ENCODE measurements at places on chromosomes 6 and 20.

DNA sequence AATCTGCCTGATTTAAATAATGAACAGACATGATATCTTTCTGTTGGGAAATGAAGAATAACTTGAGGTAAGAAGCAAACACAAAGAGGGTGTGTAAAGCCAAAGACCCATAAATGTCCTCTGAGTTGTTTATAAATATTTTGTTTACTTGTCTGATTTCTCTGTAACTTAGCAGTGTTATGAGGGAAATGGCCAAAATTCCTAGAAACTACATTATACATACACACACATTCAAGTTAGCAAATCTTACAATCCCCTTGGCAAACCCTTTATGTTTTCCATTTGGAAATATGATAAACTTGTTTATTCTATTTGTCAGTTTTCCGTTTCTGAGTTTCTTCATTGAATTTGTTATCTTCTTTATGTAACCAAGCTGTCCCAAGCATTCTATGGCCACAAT is 81.4 kb upstream of the TCF21 start:
- DNase-seq: no peak

DNA sequence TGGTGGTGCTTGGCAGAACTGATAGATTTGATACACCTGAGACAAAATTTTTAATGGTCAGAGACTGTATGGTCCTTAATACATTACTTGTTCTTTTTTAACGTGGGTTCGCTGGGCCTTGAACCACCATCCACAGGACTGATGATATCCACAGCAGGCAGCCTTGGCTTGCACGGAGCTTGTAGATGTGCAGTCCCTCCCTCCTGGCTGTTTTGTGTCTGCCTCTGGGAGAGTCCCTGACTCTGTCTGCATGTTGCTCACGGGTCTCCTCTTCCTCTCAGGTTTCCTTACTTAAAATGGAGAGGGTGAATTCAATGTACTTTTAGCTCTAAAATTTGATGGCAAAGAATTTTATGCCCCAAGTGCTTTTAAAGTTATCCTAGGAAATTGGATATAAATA is 17.5 kb downstream of the KIF25 start:
- DNase-seq: no peak

DNA sequence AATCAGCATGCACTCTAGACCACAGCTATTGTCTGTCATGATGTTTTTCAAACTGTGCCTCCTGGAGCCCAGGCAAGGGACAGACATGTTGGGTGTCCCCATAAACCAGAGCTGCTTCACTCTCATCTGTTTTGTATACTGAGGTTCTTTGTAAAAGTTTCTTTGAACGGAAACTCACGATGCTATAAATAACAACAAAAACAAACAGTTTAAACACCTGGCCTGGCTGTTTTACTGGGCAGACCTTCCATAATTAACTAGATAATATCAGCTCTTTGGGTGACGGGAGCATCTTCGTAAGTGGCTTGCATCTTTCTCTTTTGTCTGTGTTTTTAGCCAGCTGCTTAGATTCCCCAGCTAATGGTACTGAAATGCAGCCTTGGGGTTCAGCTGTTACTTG is 190.3 kb downstream of the ZDHHC14 start:
- DNase-seq: no peak

DNA sequence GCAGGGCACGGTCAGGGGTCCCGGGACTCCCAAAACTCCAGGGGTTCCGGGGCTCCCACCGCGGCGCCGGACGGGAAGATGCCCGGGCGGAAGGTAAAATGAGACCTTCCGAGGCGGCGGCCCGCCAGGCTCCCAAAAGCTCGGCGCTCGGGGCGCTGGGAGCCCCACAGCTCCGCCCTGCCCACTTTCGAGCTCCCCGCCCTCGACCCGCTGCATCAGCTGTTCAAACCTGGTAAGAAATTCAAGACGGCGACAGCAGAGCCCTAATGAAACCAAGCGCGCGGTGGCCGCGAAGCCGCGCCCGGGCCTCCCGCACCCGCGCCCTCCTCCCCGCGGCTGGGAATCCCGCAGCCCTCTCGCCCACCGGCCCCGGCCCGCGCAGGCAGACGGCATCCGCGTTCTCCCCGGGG is 369 bp downstream of the SLC4A11 start:
- DNase-seq: no peak

DNA sequence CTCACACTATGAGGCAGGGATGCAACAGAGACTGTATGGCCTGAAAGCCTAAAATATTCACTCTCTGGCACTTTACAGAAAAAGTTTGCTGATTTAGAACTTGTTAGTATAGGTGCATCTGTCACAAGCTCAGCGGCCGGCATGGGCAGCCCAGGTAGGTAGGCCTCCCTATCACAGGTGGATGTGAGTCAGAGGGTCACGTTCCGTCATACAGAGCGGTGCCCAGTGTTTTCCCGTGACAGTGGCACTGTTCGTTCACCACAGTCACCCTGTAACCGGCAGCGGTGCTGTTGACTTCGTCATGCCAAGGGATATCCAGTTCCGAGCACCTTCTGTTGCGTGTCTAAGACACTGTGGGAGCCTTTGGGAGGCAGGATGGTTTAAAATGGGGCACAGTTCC is 32.9 kb upstream of the PXDC1 start:
- DNase-seq: no peak

DNA sequence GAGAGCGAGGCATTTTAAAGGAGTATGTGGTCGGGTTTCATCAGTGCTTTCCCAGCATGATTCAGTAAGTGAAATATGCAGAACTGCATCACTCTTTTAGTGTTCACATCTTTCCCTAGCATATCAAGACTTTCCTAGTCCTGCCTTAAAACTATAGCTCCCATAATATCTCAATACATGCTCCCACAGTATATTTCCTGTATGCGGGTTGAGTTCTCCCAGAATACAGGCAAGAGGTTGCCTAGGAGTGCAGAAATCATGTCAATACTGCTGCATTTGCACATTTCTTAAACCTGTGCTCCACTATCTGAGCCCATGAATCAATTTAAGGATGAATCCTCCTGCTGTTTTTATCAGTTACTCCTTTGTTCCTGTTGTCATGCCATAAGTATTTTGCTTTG is 386.6 kb upstream of the SLC35B3 start:
- no peak for DNase-seq

DNA sequence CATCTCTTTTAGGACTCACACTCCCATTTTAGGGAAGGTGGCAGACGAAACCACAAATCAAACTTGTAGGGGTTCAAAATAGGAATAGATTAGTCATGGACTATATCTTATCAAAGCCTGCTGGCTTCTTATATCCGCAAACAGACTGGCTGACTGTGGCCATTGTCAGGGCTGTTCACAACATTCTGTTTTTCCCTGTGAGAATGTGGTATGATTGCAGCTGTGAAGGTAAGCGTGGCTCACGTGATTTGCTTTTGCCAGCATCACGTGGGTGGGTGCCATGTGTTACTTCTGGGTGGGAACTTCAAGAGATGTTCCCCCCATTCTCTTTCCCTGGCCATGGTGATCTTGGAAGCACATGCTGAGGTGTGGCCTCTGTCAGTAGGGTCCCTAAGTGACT is 5.9 kb downstream of the IP6K3 start:
- DNase-seq: no peak

- DNase-seq: no peak
Observed at GRCh38 chr20:12882832-12883506, 125.8 kb upstream of the SPTLC3 start.

- DNase-seq: no peak
Observed at GRCh38 chr6:26743941-26744699, 84.6 kb upstream of the ZNF322 start.

DNA sequence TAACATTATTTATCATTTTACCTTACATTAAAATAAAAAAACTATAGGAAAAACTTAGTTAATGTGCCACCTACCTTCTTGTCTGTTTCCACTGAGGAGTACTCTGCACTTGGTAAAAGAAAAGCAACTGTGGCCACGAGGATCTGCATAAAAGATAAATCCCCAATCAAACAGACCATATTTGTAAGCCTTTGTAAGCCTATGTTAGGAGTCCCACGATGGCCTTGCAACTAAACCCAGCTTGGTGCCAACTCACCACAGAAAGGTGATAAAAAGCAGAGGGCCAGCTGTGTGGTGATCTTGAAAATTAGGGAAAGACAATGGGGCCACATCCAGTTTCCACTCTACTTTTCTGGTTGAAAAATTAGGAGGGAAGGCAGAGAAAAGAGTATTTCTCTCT is 156.9 kb downstream of the INSM1 start:
- no peak for DNase-seq

- peak; percentile 48 for DNase-seq
Observed at GRCh38 chr6:33430991-33431879, 11.4 kb downstream of the SYNGAP1 start.

GRCh38 chr6:3566812-3567211 is 110.0 kb upstream of the SLC22A23 start:
- no peak for DNase-seq

DNA sequence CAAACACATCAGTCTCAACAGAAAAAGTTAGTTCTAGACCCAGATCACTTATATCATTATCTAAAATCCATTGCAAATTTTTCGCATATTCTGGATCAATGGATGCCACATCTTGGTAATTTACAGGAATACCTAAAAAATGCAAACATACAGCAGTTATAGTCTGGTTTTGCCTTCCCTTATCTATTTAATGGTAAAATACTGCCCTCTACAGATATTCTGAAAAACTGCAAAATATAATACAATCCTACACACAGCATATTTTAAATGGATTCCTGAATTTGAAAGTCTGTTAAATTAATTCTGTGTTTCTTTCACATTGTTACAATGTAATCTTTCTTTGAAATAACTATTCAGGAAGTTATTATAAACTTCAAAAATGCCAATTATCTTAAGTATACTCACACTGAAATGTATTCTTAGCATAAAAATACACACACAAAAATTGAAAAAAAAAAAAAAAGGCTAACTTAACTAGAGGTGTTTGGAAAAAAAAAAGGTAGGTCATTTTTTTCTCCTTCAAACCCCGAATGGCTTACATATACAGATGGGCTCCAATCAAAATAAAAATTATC is 88.4 kb downstream of the HACE1 start:
- peak; percentile 14 for DNase-seq

GRCh38 chr6:159505140-159505922 is 187.7 kb downstream of the SOD2 start:
- DNase-seq: no peak

GRCh38 chr6:120230008-120230407 is 880.4 kb upstream of the MAN1A1 start:
- DNase-seq: no peak

DNA sequence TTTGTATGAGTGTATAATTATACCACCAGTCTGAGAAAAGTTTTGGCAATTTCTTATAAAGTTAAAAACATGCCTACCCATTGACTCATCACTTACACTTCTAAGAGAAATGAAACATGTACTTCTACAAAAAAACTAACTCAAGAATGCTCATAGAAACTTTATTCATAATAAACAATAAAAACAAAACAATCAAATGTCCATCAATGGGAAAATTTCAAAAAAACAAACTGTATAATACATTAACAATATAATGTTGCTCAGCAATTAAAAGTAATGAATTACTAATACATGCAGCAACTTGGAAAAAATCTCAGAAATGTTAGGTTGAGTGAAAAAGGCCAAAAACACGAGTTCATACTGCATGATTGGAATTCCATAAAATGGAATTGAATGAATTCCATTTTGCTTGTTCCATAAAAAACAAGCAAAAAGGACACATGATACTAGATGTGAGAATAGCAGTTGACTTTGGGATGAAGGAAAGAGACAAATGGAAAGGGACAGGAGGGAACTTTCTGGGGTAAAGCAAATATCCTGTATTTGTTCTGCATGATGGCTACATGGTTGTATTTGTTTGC is 726.6 kb downstream of the RFPL4B start:
- DNase-seq: peak; percentile 56

DNA sequence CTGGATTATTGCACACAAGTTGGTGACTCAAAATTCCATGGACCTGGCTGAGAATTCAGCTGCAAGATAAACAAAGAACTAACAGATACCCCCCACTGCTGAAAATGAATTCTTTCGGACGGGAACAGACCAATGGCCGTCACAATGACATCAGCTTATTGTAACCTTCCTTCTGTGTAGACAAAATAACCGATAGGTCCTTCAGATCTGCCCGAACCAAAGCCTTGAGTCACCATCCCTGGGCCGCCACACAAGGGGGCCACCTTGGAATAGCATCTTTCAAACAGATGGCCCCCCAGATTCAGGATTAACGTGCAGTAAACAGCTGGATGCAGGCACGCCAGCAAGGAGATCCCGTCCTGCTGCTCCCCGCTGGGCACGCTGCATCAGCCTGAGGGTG is 214.0 kb upstream of the EXOC2 start:
- peak; percentile 68 for DNase-seq

DNA sequence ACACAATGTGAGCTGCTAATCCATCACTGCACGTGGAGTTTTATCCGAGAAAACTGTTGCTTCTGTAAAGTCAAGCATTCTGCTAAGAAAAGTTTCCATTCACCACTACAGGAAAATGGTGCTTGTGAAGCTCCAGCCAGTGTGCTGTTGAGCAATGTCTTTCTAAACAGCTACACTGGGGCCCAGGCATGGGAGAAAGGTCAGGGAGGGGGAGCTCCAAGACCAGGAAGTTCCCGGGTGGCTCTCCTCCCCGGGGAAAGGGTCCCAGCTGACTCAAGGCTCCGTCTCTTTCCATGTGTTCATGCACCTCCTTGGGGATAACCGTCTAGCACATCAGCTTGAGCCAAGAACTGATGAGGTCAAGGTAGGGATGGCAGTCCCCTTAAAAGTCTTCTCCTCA is 20.5 kb downstream of the RPP40 start:
- no peak for DNase-seq

- DNase-seq: no peak
Observed at GRCh38 chr6:167806061-167806700, 20.5 kb upstream of the AFDN start.

DNA sequence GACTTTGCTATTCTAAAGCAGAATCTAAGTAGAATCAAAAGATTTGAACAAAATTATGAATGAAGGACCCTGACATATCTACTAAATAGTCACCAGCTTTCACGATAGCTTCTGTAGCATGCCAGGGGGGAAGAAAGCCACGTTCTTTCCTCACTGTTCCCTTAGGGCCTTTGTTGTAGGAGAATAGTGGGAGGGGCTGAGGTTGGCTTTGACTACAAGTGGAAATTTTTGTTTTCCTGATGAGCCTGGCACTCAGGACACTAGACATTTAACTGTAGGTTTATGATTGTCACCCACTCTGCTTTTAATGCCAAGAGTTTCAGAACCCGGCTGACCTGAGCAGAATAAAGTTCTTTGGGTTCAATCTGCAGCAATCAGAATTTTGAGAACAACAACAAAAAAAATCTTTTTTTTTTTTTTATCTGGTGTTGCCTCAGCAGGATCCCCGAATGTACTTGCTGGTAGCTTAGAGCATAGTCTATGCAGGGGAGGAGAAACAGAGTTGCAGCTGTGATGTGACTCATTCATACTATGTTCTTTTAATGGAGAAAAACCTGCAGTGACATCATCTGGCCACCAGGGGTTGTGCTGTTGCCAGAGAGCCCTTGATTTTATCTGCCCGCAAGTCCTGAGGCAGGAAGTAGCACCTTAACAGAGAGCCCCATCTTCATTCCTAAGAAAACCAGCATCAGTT is 38.5 kb downstream of the TPD52L1 start:
- no peak for DNase-seq

- DNase-seq: no peak
Observed at GRCh38 chr20:63501818-63502670, 3.2 kb upstream of the EEF1A2 start.

Data from retinal pigment epithelial cell (primary cell).